Fibroblast of villous mesenchyme (primary cell): ENCODE measurements at places on chromosomes 1 and 21. TPM values are rescaled to one million over a fixed set of nuclear protein-coding genes. Genes with fewer than 3 reads are reported as not detected.

Gene CAPN9
- not detected in 2 replicates for total RNA-seq

Gene PDZK1
- total RNA-seq = under 0.01 and 0.32 TPM in 2 replicates

Gene BCL2L15
- under 0.01 and 0.32 TPM in 2 replicates for total RNA-seq

Gene COL16A1
- 86.4 and 156 TPM in 2 replicates for total RNA-seq

Gene LEMD1
- total RNA-seq = not detected in 2 replicates

Gene LENEP
- 0.32 and 0.43 TPM in 2 replicates for total RNA-seq

Gene CATSPERE
- total RNA-seq = 0.64 and 1.7 TPM in 2 replicates

Gene TRPM2
- total RNA-seq = under 0.01 and 0.32 TPM in 2 replicates

Gene FNDC5
- 0.43 and 0.64 TPM in 2 replicates for total RNA-seq

Gene CFHR5
- total RNA-seq = not detected in 2 replicates

Gene LAMB3
- 3.9 and 14.2 TPM in 2 replicates for total RNA-seq

Gene LCE1F
- total RNA-seq = not detected in 2 replicates

Gene NEGR1
- 7.1 and 13.8 TPM in 2 replicates for total RNA-seq

Gene MCOLN3
- 0.86 and 0.97 TPM in 2 replicates for total RNA-seq

Gene CD53
- not detected in 2 replicates for total RNA-seq

Gene SHISAL2A
- total RNA-seq = not detected in 2 replicates

Gene AVPR1B
- not detected in 2 replicates for total RNA-seq

Gene SPATA17
- under 0.01 and 0.86 TPM in 2 replicates for total RNA-seq

Gene CLCA2
- 0.43 TPM in 1 of 2 replicates, not detected in the other for total RNA-seq

Gene ARHGAP29
- 50.3 and 85.1 TPM in 2 replicates for total RNA-seq

Gene STRIP1
- 48.3 and 52.2 TPM in 2 replicates for total RNA-seq

Gene NECTIN4
- total RNA-seq = 0.32 and 2.6 TPM in 2 replicates

Gene LDLRAD1
- total RNA-seq = not detected in 2 replicates
